Pancreas (tissue), 10 donors: ENCODE measurements at places on chromosomes 16 and 17.

- no peaks in the 10 kb centered on the region for H3K27me3 ChIP-seq
- H3K4me1 ChIP-seq = no peaks in the 10 kb centered on the region
- no peak overlapping the region for H3K4me3 ChIP-seq
- DNase-seq = no peak
- H3K36me3 ChIP-seq = no peaks in the 10 kb centered on the region
- H3K27ac ChIP-seq = no peak overlapping the region
These were observed 18.5 kb upstream of the RHOT1 start for GRCh38 chr17:32123782-32124181.

DNA sequence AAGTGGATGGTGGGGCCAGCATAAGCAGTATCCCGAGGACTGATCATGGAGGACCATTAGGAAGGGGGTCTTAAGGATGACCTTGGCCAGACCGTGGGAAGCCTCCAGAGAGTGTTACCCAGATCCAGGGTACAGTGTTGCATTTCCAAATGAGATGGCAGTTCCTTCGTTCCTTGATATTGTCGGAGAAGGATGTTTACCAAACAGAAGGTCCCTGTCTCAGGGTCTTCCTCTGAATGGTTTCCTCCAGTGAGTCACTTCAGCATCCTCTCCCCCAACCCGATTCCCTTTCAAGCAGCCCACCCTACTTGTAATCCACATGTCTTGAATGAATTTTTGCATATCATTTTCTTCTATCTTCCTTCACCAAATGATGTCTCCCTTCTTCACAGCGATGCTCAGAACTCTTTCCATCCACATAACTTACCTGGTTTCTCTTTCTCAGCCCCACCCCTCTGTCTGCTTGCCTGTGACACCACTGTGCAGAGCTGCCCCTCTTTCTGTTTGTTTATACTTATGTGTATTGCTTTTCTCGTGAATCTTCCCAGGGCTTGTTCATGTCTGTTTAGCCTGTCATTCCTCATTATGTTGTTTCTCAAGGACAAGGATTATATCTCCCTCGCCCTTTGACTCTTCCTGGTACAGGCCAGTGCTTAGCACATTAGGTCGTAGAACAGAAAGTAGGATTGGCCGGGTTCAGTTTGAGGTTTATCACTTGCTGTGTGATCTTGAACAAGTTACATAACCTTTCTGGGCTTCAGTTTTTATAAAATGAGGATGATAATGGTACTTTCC lies 5.7 kb downstream of the GOSR2 start:
- peaks cover 32% of the 10 kb centered on the region for H3K4me1 ChIP-seq
- H3K4me3 ChIP-seq = no peak overlapping the region
- H3K36me3 ChIP-seq = peaks cover 39% of the 10 kb centered on the region
- H3K27me3 ChIP-seq = no peaks in the 10 kb centered on the region
- no peak overlapping the region for H3K27ac ChIP-seq
- DNase-seq = no peak

GRCh38 chr17:1074886-1075605 lies 78.1 kb downstream of the TIMM22 start:
- H3K4me1 ChIP-seq = no peaks in the 10 kb centered on the region
- no peak overlapping the region for H3K4me3 ChIP-seq
- no peak overlapping the region for H3K27ac ChIP-seq
- no peak for DNase-seq
- no peaks in the 10 kb centered on the region for H3K27me3 ChIP-seq

GRCh38 chr17:79095345-79096055 lies 20.9 kb downstream of the ENGASE start:
- H3K4me3 ChIP-seq = no peak overlapping the region
- DNase-seq = no peak
- H3K4me1 ChIP-seq = no peaks in the 10 kb centered on the region
- H3K36me3 ChIP-seq = no peaks in the 10 kb centered on the region
- H3K27ac ChIP-seq = no peak overlapping the region

DNA sequence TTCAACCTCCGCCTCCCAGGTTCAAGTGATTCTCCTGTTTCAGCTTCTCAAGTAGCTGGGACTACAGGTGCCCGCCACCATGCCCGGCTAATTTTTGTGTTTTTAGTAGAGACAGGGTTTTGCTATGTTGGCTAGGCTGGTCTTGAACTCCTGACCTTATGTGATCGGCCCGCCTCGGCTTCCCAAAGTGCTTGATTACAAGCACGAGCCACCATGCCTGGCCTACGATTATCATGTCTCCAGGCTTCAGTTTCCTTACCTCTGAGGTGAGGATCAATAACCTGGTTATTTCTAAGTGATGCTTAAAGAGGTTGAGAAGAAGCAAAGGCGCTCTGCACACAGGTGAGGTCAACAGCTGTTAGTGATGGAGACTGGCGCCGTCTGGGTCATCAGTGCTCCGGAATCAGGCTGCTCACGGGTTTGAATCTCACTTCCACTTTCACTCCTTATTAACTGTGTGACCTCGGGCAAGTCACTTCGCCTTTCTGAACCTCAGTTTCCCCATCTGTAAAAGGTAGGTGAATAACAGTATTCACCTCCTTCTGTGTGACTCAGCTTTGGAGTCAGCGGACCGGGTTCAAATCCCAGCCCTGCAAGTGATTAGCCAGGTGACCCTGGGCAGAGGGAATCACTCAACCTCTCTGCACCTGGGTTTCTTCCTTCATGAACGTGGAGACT lies 745 bp upstream of the ABCC1 start:
- no peak for DNase-seq
- no peaks in the 10 kb centered on the region for H3K27me3 ChIP-seq
- no peak overlapping the region for H3K27ac ChIP-seq
- no peaks in the 10 kb centered on the region for H3K36me3 ChIP-seq
- peak overlapping the region; percentile 26 for H3K4me3 ChIP-seq
- H3K4me1 ChIP-seq = no peaks in the 10 kb centered on the region

DNA sequence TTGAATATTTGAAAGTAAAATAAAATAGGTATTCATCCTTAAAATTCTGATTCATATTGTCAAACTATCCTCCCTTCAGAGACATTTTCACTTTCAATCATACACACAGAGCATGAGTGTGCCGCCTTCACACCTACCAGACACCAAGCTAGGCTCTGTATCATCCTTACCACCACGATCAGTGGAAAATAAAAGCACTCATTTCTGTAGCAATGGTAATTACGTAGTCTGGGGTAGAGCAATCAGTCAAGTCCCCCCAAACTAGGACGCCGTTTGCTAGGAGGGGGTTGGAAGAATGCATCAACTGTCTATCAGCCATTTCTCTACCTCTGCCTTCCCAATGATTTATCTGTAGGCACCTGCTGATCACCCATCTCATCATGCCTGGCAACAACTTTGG lies 84.6 kb upstream of the GRIN2A start:
- no peak overlapping the region for H3K27ac ChIP-seq
- DNase-seq = no peak
- H3K4me1 ChIP-seq = no peaks in the 10 kb centered on the region
- H3K27me3 ChIP-seq = no peaks in the 10 kb centered on the region
- H3K36me3 ChIP-seq = no peaks in the 10 kb centered on the region

DNA sequence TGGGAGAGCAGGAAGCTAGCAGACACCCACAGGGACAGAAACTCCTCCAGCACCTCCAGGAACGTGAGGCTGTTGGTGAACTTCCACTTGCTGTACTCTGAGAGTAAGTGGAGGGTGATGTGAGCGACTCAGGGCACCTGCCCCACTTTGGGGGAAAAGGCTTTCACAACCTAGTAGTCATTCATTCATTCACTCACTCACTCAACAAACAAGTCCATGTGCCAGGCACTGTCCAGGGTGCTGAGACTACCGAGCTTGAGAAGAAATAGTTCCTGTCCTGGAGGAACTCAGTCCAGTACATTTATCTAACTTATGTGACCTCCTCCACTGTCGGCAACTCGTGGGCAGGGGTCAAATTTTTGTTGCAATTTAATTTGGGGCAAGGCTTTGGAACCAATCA lies 26.6 kb downstream of the LGALS9 start:
- H3K4me3 ChIP-seq = no peak overlapping the region
- no peaks in the 10 kb centered on the region for H3K27me3 ChIP-seq
- DNase-seq = no peak
- no peaks in the 10 kb centered on the region for H3K36me3 ChIP-seq

DNA sequence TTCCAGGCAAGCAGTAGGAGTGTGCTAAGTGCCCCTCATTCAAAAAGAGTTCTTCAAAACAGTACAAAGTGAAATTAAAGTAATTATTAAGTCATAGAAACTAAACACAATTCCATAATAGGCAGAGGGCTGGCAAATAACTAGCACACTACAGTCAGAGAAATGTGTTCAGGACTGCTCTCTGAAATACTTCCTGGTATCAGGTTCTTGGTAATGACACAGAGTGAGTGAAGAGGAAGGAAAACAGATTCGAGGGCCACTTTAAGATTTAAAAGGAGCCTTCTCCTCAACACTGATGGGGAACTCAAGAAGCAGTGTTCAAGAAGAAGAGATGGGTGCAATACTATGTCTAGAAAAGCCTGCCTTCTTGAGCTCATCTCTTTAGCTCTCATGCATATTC lies 139.2 kb downstream of the TOX3 start:
- no peaks in the 10 kb centered on the region for H3K4me1 ChIP-seq
- no peak overlapping the region for H3K27ac ChIP-seq
- DNase-seq = no peak
- H3K27me3 ChIP-seq = no peaks in the 10 kb centered on the region

- H3K4me3 ChIP-seq = no peak overlapping the region
- no peaks in the 10 kb centered on the region for H3K27me3 ChIP-seq
These were observed 4.3 kb downstream of the RNF43 start for GRCh38 chr17:58412961-58413586.
